ENCODE measurements at places on chromosomes 16 and 17.

GRCh38 chr16:9528511-9529079 lies 437.2 kb downstream of the HAPSTR1 start:
- no peak for DNase-seq

DNA sequence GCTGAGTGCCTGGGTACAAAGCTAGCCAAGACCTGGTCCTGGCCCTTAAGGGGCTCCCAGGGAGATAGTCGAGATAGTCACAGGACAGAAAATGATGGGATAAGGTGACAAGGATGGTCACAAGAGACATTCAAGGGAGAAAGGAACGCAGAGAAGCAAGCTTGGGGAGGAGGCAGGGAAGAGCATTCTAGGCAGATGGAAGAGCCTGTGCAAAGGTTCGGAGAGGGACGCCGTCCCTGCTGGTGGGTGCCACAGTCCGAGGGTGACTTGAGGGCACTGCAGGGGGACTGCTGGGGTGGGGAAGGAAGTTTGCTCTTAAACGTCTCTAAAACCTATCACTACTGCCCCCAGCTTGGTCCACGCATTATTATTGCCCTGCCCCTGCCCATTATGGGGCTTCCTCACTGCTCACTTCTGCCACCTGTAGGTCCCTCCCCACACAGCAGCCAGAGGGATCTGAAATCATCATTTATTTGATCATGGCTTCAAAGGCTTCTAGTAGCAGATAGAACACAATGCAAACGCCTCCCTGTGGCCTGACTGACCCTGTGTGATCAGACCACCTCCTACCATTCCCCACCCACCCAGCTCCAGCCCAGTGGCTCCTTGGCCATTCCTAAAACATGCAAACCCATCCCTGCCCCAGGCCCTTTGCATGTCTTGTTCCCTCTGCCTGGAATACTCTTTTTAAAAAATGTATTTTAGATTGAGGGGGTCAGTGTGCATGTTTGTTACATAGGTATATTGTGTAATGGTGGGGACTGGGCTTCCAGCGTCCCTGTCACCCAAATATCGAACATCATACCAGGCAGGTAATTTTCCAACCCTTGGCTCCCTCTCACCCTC lies 60.3 kb downstream of the RMI2 start:
- DNase-seq: peak; percentile 59

DNA sequence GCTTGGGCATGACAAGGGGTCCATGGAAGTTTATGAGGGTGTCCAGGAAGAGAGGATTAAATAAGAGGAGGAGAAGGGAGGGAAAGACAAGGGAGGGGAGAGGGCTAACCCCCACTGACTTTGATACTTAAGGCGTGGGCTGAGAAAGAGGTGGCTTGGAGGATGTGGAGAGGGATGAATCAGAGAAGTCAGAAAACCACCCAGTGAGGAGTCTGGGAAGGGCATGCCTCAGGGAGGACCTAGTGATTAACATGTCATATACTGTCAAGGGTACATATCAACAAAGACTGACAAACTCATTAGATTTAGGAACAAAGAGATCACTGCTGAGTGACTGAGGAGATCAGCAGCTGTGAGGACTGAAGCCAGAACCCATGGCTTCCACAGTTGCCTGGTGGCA lies 145.4 kb downstream of the IRX5 start:
- no peak for DNase-seq

- no peak for DNase-seq
Measured at GRCh38 chr16:77974883-77975282, 47.5 kb upstream of the CLEC3A start.

GRCh38 chr17:82993005-82993404 lies 86.4 kb upstream of the METRNL start:
- no peak for DNase-seq

DNA sequence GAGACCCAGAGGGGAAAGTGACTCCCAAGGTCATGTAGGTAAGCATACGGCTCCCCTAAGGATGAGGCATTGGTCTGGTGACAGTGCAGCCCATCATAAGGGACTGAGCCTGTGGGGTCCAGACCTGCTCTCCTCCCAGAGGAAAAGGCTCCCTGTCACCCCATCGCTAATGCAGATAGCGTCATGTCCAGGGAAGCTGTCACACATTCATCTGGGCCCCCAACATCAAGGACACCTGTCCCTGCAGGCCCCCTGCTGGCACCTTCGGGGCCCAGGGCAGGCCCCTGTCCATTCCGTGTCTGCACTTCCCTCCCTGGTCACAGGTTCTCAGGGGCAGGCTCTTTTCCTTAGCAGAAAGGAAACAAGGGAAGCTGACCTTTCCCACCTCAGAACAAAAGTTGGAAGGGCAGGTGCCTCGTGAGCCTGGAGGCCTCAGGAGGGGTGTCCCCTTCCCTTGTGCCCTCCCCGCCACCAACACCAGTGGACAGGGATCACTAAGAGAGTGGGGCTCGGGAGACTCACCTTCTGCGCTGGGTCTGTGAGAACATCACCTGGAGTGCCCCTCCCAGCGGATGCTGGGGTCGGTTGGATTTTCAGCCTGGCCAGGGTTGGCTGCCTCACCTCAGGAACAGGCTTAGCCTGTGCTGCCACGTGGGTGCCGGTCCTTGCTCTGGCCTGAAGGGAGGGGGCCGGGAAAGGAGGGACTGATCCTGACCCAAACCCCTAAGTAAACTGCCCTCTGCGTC lies 17.3 kb upstream of the LASP1NB start:
- DNase-seq: no peak

GRCh38 chr16:2285731-2286191 lies 17.8 kb upstream of the RNPS1 start:
- DNase-seq: no peak

DNA sequence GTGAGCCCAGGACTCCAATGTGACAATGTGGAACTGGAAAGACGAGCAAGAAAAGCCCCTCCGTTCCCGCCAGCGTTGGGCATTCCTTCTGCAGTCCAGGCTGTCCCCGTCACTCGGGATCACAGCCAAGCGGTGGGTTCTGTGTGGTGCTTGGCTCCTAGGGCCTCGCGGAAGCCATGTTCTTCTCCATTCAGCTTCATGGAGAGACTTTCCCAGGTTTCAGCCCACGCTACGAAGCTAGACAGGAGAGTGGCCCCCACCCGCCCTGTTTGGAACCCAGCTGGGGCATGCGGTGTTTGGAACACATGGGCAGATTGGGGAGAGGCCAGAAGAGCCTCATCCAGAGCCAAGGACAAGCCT lies 5.8 kb downstream of the LMF1 start:
- no peak for DNase-seq

GRCh38 chr17:2172999-2173398 lies 118.1 kb downstream of the HIC1 start:
- no peak for DNase-seq

DNA sequence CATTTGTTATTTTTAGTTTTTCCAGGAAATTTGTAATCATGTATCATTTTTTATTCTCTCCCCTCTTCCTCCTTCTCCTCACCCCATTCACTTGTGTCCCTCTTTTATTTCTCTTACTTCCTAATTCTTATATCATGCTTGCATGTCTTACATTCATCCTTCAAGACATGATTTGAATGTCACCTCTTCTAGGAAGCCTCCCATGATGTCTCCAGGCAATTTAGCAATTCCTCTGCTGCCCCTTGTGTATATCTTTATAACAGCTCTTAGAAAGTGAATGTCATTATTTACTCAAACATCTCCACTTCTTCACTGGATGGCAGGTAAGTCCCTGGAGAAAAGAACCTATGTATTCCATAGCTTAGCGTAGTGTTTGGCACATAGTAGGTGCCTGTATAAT lies 7.8 kb downstream of the HNF1B start:
- no peak for DNase-seq

- DNase-seq: no peak
Measured at GRCh38 chr17:11836508-11836907, 160.8 kb downstream of the ZNF18 start.

DNA sequence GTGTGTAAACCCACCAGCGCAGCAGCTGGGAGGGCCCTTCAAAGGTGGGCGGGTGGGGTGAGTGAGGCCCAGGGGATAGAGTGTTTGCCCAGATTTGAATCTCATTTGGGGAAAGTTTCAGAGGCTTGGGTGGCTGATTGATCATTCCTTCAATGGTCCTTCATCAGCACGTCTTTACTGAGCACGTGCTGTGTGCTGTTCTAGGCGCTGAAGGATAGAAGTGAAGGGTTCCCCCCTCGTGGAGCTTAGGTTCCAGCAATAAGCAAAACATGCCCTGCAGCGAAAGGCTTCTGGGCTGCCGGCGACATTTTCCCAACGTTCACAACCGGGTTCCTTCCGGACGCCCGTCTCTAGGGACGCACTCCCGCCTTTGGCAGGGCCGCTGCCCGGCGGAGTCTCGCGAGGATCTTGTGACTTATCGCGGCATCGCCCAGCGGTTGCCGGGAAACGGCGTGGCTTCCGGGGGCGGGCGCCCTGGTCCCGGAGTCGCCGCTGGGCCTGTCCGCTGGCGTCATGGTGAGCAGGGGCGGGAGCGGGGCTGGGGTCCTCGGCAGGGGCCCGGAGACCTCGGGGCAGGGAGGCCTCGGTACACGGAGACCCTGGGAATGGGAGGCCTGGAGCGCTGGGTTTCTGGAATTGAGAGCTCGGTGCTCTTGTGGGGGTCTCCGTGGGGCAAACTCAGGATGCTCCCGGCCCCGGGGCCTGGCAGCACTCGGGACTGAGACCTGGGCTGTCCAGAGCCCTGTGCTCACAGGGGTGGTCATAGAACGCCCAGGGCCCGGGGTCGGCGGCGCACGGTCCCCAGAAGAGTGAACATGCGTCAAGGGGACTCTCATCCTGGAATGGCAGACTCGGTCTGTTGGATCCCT lies 3.2 kb upstream of the DBNDD1 start:
- peak; percentile 98 for DNase-seq

GRCh38 chr17:21024024-21024423 lies 18.8 kb downstream of the USP22 start:
- no peak for DNase-seq

- DNase-seq: peak; percentile 11
Measured at GRCh38 chr16:79997257-79997656, 396.7 kb upstream of the MAF start.

DNA sequence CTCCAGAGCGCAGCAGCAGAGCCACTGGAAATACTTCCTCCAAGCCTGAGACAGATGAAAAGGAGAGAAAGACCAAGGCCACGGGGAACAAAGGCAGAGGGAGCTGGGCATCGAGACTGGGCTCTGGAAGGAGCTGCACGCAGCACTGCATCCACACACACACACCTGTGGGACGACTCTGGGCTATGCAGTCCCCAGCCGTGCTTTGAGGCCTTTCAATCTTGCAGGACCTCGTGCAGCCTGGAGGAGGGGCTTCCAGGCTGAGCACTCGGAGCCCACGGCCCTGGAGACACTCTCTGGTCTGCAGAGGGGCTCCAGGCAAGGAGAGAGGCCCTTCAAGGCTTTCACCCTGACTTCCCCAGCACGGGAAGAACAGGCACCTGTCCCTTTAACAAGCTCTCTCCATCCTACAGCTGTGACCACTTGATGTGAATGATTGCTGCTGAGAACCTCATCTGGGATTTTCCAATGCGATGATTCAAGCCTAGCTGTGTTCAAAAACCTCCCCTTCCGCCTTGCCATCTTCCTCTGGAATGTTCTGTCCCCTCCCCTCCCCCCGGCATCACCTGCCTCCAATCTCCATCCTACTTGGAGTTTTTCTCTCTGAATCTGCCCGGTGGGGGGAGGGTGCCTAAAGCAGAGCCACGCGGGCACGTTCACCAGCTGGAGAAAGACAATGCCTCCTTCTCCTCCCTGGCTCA lies 37.5 kb downstream of the RBFOX3 start:
- DNase-seq: no peak

DNA sequence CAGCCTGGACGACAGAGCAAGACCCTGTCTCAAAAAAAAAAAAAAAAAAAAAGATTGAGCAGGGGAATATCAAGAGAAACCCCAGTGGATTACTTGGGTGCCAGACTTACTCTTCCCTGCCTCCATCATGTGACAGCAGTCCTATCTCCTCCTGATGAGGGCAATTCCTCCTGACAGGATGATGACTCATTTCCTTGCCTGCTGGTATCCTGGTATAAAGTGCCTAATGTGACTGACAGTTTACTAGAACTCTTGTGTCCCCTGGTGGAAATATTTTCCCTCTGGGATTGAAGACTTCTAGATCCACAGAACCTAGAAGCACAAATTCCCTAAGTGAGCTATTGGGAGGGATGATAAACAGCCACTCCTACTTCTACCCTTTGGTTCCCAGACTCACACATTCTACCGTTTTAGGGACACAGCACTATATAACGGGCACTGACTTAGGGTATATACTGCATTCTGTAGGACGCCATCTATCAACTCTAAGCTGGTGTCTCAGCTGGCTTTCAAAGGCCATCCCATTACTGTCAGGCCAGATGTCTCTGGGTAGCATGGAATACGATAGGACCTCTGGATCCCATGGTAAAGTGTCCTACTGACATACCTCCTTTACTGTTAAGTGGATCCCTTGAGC lies 114.6 kb upstream of the MED13 start:
- peak; percentile 73 for DNase-seq

GRCh38 chr17:18314059-18314730 lies 599 bp downstream of the TOP3A start:
- no peak for DNase-seq

DNA sequence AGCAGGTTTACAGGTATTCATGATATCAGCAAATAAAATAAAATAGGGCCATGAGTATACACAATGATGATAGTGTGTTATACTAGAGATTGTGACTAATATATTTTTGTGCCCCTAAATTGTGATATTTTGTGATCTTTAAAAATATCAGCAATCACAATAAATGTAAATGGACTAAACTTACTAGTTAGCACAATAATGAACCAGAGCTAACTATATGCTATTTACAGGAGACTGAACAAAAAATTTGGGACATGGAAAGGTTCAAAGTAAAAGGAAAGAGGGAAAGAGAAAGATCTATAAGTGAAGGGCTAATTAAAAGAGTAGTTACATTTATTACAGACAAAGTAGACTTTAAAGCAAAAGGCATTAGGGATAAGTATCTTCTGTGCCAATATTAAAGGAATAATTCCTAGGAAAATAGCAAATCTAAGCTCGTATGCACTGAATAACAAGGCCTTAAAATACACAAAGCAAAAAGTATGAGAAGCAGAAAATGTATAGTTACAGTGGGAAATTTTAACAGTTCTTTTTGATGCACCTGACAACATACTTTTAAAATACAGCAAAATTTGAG lies 5.0 kb upstream of the MSI2 start:
- no peak for DNase-seq

GRCh38 chr16:1908184-1908583 lies 10.0 kb downstream of the HS3ST6 start:
- DNase-seq: no peak

- peak; percentile 88 for DNase-seq
Measured at GRCh38 chr16:84836234-84836647, 16.5 kb downstream of the CRISPLD2 start.

DNA sequence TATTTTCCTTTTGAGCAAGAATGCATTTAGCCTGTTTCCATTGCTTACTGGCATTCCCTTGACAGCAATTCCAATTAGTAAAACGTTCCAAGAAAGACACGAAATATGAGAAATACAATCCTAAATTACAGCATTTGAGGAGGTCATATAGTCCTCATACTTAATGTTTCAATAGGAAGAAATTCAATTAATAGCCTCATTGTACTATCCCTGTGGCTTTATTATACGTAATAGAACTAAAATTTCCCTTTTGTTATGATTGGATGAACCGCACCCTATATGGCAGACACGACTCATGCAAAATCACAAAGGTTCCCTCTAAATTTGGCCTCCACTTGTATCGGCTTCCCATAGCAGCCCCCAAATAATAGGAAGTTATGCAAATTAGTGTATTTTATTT lies 291.7 kb downstream of the CEP112 start:
- DNase-seq: no peak

All from H54 (cell line).